ENCODE measurements at places on chromosomes 4 and X. TPM values are rescaled to one million over a fixed set of nuclear protein-coding genes. Genes with fewer than 3 reads are reported as not detected.

- no peak overlapping the region for H3K27ac ChIP-seq
- H3K27me3 ChIP-seq, result no peaks in the 10 kb centered on the region
Observed at GRCh38 chrX:36573720-36574119, 434.4 kb upstream of the FAM47C start.

- no peaks in the 10 kb centered on the region for H3K36me3 ChIP-seq
- peaks cover 31% of the 10 kb centered on the region for H3K4me1 ChIP-seq
- peaks cover 34% of the 10 kb centered on the region for H3K27me3 ChIP-seq
- no peak overlapping the region for H3K4me3 ChIP-seq
- no peak overlapping the region for H3K27ac ChIP-seq
- no peak for DNase-seq
Observed at GRCh38 chrX:25020905-25021449, 5.2 kb upstream of the ARX start.

DNA sequence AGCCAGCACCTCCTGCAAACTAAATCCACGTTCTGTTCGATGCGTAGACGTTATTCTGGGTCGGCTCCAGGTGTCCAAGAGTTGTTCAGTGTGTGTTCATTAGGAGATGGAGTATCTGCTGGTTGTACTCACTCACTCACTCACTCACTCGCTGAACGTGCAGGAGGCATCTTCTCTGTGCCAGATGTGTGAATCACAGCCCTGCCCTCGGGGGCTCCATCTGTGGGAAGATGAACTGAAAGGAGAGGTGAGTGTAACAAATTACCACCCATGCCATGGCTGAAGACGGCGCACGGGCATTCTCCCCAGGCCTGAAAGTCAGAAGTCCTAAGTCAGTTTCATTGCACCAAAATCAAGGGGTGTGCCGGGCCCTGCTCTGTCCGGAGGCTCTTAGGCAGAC is 16.1 kb downstream of the NSG1 start:
- no peak overlapping the region for H3K4me3 ChIP-seq
- H3K27ac ChIP-seq, result no peak overlapping the region
- no peaks in the 10 kb centered on the region for H3K27me3 ChIP-seq
- H3K4me1 ChIP-seq, result no peaks in the 10 kb centered on the region

GRCh38 chrX:12709047-12709446 is 82.2 kb upstream of the PRPS2 start:
- no peak overlapping the region for H3K27ac ChIP-seq
- H3K4me3 ChIP-seq, result no peak overlapping the region
- H3K4me1 ChIP-seq, result no peaks in the 10 kb centered on the region
- H3K36me3 ChIP-seq, result no peaks in the 10 kb centered on the region

- H3K27me3 ChIP-seq, result no peaks in the 10 kb centered on the region
- no peaks in the 10 kb centered on the region for H3K4me1 ChIP-seq
- H3K36me3 ChIP-seq, result no peaks in the 10 kb centered on the region
Observed at GRCh38 chr4:131093303-131093702, 1997.4 kb downstream of the C4orf33 start.

- H3K4me1 ChIP-seq, result no peaks in the 10 kb centered on the region
- no peak overlapping the region for H3K4me3 ChIP-seq
- DNase-seq, result no peak
- no peaks in the 10 kb centered on the region for H3K27me3 ChIP-seq
Observed at GRCh38 chr4:1590244-1590643, 93.9 kb downstream of the FAM53A start.

GRCh38 chr4:140818433-140818832 is 62.2 kb upstream of the TBC1D9 start:
- no peaks in the 10 kb centered on the region for H3K27me3 ChIP-seq
- no peaks in the 10 kb centered on the region for H3K36me3 ChIP-seq
- no peak overlapping the region for H3K4me3 ChIP-seq
- DNase-seq, result no peak
- H3K4me1 ChIP-seq, result no peaks in the 10 kb centered on the region

DNA sequence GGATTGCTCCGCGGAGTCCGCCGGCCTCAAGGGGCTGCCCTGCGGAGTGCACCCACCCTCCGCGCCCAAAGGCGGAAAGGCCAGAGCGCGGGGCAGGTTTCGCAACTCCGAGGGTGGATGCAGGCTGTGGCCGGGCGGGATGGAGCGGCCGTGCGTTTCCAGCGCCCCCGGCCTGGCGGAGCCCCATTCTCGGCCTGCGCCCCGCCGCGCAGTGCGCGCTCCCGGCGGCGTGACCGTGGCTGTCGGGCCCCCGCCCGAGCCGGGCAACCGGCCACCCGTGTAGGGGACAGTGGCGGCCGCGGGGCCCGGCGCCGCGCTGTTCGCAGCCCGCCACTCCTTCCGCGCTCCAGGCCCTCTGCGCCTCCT is 331 bp downstream of the SETD7 start:
- H3K4me3 ChIP-seq, result peak overlapping the region; percentile 82
- DNase-seq, result peak; percentile 43
- H3K27ac ChIP-seq, result peak overlapping the region; percentile 91
- H3K36me3 ChIP-seq, result no peaks in the 10 kb centered on the region

DNA sequence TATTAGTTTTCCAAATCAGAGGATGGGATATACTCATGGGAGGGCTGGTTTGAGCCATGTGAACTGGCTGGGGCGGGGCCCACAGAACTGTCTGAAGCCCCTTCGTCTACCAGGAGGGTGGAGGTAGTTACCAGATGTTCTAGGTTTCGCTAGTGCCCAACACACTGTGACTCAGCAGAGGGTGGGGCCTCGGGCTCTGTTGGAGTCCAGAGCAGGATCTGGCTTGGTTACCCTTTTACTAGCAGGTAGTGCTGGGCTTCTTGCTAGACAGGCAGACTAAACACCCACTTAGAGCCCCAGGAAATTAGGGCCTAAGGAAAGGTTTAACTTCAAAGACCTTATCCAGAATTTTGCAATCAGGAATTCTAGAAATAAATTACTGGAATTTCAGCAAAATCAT is 56.2 kb upstream of the CHRDL1 start:
- H3K36me3 ChIP-seq, result no peaks in the 10 kb centered on the region
- no peaks in the 10 kb centered on the region for H3K27me3 ChIP-seq
- no peaks in the 10 kb centered on the region for H3K4me1 ChIP-seq
- H3K27ac ChIP-seq, result no peak overlapping the region
- H3K4me3 ChIP-seq, result no peak overlapping the region

GRCh38 chr4:98642991-98643426 is 15.4 kb downstream of the TSPAN5 start:
- peaks cover 70% of the 10 kb centered on the region for H3K4me1 ChIP-seq
- no peak overlapping the region for H3K4me3 ChIP-seq
- no peaks in the 10 kb centered on the region for H3K27me3 ChIP-seq

DNA sequence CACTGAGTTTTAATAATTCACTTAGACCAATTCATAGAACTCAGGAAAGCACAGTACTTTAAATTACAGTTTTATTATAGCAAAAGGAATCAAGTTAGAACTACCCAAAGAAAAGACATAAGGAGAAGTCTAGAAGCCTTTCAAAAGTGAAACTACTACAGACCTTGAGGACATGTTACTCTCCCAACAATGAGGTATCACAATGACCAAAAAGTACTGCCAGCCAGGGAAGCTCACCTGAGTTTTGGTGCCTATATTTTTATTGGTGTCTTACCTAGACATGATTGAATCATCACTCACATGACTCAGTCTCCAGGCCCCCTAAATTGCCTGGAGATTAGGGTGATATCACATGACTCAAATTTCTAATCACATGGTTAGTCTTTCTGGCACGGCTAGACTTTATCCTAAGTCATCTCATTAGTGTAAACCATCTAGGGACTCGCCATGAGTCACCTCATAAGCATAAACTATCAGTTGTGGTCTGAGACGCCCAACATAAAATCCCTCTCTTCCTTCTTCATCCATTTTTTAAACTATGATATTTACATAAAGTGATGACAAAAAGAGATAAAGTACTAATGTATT is 372.3 kb downstream of the TMA16 start:
- no peak overlapping the region for H3K4me3 ChIP-seq
- no peaks in the 10 kb centered on the region for H3K36me3 ChIP-seq
- no peaks in the 10 kb centered on the region for H3K27me3 ChIP-seq
- DNase-seq, result no peak

DNA sequence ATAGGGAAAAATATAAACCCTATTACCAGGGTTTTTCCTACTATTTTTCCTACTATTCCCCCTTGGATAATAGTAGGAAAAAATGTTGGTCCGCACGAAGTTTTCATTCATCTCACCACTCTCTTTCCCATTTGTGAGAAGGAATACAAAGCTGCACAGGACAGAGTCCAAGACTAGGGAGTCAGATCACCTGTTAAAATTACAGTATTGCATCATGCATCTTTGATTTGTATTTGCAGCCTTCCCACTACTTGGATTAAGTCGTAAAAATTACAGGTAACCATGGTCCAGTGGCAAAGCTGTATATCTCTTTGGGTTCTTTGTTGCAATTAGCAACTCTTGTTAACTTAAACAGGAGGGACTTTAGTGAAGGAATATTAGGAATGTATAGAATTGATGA is 121.5 kb downstream of the FNIP2 start:
- no peaks in the 10 kb centered on the region for H3K27me3 ChIP-seq
- H3K36me3 ChIP-seq, result no peaks in the 10 kb centered on the region
- no peaks in the 10 kb centered on the region for H3K4me1 ChIP-seq
- H3K4me3 ChIP-seq, result no peak overlapping the region
- no peak for DNase-seq

- no peaks in the 10 kb centered on the region for H3K36me3 ChIP-seq
- no peak for DNase-seq
- H3K27me3 ChIP-seq, result no peaks in the 10 kb centered on the region
- no peak overlapping the region for H3K4me3 ChIP-seq
- H3K27ac ChIP-seq, result no peak overlapping the region
Observed at GRCh38 chr4:128322986-128323385, 35.4 kb upstream of the PGRMC2 start.

GRCh38 chrX:121254336-121254735 is 206.9 kb downstream of the GLUD2 start:
- H3K4me1 ChIP-seq, result no peaks in the 10 kb centered on the region
- no peak for DNase-seq
- no peak overlapping the region for H3K27ac ChIP-seq
- H3K27me3 ChIP-seq, result no peaks in the 10 kb centered on the region
- no peak overlapping the region for H3K4me3 ChIP-seq

- DNase-seq, result no peak
- H3K27me3 ChIP-seq, result no peaks in the 10 kb centered on the region
- no peak overlapping the region for H3K27ac ChIP-seq
- no peaks in the 10 kb centered on the region for H3K4me1 ChIP-seq
- H3K36me3 ChIP-seq, result no peaks in the 10 kb centered on the region
Observed at GRCh38 chr4:156038772-156039171, 85.1 kb upstream of the CTSO start.

DNA sequence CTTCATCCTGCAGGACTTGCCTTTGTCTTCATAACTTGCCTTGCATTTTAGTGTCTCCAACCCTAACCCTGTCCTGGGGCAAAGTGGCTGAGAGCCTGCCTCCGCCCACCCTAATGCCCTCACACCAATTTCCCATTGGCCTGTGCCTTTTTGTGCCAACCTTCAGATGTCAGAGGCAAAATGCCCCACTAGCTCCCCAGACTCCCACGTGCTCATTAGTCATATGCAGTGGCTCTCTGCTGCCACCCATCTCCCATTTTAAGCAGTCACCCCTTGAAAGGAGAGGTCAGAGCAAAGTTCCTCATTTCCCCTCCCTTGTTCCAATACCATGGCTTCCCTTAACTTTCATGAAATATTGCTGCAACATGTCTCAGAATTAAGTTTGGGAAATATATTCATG is 74.8 kb upstream of the PASD1 start:
- DNase-seq, result peak; percentile 2
- no peak overlapping the region for H3K4me3 ChIP-seq
- no peak overlapping the region for H3K27ac ChIP-seq
- H3K4me1 ChIP-seq, result no peaks in the 10 kb centered on the region

DNA sequence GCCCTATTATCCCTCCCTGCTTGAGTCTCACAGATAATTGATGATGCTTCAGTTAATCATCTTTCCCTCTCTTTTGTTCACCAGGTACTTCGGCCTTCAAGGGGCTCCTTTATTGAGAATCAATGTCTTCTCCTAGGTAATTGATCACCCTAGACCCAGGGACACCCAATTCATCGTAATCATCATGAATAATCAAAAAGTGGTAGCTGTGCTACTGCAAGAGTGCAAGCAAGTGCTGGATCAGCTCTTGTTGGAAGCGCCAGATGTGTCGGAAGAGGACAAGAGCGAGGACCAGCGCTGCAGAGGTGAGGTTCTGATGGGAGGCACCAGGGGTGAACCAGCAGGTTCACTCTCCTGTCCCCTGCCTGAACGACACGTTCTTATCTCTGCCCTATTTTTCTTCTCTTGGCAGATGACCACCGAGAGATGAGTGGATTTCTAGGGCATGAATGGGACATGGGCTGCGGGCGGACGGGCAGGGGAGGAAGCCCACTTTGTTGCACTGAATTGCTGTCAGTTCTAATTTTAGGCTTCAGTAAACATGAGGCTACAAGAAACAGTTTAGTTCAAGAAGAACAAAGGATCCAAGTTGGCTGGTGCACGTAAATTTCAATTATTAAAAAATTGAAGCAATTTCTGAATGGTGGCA is 80.5 kb downstream of the ALPK1 start:
- H3K36me3 ChIP-seq, result no peaks in the 10 kb centered on the region
- H3K4me1 ChIP-seq, result no peaks in the 10 kb centered on the region
- no peak overlapping the region for H3K27ac ChIP-seq
- H3K27me3 ChIP-seq, result no peaks in the 10 kb centered on the region
- DNase-seq, result no peak

GRCh38 chr4:3699678-3700077 is 66.5 kb upstream of the ADRA2C start:
- no peaks in the 10 kb centered on the region for H3K4me1 ChIP-seq
- H3K27me3 ChIP-seq, result no peaks in the 10 kb centered on the region
- no peak overlapping the region for H3K4me3 ChIP-seq
- DNase-seq, result no peak
- no peak overlapping the region for H3K27ac ChIP-seq

The PF4V1 gene
- not detected for total RNA-seq

The HSFX4 gene
- not detected for total RNA-seq

The YY2 gene
- 1.3 TPM for total RNA-seq

The F9 gene
- total RNA-seq, result not detected

The SPIN2A gene
- 2.2 TPM for total RNA-seq

The CXXC4 gene
- total RNA-seq, result 0.12 TPM

The FRG2 gene
- not detected for total RNA-seq

The TRMT44 gene
- total RNA-seq, result 29.6 TPM

The RPL10 gene
- total RNA-seq, result 5,386 TPM
